ENCODE measurements at places on chromosomes 11 and 22.

GRCh38 chr11:74370123-74370522 lies 28.1 kb downstream of the PGM2L1 start:
- DNase-seq = no peak

DNA sequence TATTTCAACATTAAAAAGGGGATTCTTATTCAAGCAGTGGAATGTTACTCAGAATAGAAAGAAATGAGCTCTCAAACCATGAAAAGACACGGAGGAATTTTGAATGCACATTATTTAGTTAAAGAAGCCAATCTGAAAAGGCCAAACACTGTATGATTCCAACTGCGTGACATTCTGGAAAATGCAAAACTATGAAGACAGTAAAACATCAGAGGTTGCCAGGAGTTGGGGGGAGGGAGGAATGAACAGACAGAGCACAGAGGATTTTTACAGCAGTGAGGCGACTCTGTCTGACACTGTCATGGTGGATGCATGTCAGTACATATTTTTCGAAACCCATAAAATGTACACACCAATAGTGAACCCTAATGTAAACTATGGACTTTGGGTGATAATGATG lies 22.9 kb upstream of the THY1 start:
- no peak for DNase-seq

GRCh38 chr11:10648871-10649270 lies 44.7 kb downstream of the IRAG1 start:
- DNase-seq = no peak

- no peak for DNase-seq
Observed at GRCh38 chr11:100359281-100359680, 327.8 kb upstream of the ARHGAP42 start.

- DNase-seq = no peak
Observed at GRCh38 chr11:80718611-80719291, 1277.9 kb upstream of the TENM4 start.

- no peak for DNase-seq
Observed at GRCh38 chr11:12413141-12414052, 36.0 kb downstream of the PARVA start.

GRCh38 chr11:59429924-59430516 lies 3.8 kb upstream of the OR5A2 start:
- no peak for DNase-seq

- no peak for DNase-seq
Observed at GRCh38 chr11:73271936-73272679, at the start of gene P2RY6. TSS of gene P2RY6 (plus strand) at chr11:73272338. CDS start at chr11:73296519, 24,181 bp downstream.

DNA sequence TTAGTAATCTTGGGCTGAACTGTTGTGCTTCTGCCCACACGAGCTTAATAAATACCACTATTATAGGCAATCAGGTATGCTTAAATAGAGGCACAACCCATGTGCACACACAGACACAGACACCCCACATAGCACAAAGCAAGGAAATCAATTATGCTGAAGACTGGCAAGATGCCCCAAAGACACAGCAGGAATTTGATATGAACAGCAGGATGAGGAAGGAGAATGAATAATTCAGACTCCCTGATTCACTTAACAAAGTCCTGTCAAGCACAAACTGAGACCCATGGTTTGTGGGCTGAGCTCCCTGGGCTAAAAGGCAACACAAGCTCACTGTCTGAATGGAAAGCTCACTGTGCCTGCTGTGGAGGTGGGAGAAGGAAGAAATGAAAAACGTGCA lies 42.5 kb downstream of the RBFOX2 start:
- DNase-seq = no peak

DNA sequence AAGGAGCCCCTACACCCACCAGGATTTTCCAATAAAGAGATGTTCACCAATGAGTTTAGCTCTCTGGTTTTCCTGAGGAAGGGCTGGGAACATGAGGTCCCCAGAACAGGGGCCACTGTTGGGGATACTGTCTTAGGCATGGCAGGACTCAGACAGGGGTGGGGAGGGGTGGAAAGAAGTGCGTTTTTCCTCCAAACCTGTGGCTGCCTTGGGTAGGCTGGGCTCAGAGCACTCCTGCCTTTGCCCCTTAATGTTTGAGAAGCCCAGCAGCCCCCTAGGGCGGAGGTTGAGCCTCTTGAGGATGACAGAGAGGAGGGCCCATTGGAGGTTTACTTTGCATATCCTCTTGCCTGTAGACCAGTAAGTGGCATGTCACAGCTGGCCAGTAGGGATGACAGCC lies 10.6 kb downstream of the MTFP1 start:
- DNase-seq = no peak

DNA sequence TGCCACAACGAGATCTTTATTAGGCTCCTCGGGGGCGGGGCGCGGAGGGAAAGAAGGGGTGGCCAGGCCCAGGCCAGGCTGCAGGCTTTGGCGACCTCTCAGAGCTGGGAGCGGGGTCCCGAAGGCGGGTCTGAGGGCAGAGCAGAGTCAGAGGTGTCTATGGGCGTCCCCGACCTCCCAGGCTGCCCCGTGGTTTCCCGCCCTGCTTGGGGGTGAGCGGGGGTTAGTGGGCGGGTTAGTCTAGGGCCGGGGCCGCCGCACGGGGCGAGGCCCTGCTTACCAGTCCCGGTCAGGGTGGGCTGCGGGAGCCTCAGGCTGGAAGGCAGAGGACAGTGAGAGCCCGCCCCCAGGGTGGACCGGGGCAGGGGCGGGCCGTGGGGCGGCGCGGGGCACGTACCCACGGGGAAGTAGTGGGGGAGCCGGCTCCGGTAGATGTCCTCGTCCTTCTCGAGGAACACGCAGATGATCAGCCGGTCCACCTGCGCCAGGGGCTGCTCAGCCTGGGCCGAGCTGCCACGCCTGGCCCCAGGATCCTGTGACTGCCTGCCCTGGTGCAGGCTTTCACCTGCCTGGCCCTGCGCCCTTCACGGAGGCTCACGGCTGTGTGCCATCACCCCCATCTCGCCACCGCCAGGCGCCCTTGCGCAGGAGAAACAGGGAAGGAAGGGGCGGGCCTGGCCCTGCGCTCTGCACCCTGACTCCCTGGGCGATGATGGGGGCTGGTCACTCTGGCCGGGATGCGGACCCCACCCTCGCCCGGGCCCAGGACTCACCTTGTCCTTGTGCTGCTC lies 12.5 kb downstream of the OTUB1 start:
- DNase-seq = no peak

DNA sequence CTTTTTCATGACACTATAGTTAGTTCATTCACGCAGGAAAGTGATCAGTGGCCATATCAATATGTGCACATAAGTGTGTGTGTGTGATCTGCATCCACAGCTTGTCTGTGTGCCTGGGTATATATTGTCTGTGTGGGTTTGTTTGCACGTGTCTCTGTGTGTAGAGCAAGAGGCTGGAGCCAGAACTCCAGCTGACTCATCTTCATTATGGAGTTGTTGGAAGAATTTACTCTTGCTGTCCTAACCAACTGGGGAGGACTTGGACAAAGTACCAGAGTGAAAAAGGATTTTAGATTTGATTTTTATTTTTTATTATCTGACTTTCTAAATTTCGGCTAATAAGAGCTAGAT lies 63.9 kb downstream of the TP53I11 start:
- DNase-seq = no peak

- no peak for DNase-seq
Observed at GRCh38 chr11:107619926-107620325, 29.0 kb downstream of the ELMOD1 start.
